Left ventricle myocardium inferior (tissue), 1 donor: ENCODE measurements at places on chromosomes 2 and 18.

GRCh38 chr2:200259577-200259957 lies 46.9 kb upstream of the SPATS2L start:
- DNase-seq, result no peak

DNA sequence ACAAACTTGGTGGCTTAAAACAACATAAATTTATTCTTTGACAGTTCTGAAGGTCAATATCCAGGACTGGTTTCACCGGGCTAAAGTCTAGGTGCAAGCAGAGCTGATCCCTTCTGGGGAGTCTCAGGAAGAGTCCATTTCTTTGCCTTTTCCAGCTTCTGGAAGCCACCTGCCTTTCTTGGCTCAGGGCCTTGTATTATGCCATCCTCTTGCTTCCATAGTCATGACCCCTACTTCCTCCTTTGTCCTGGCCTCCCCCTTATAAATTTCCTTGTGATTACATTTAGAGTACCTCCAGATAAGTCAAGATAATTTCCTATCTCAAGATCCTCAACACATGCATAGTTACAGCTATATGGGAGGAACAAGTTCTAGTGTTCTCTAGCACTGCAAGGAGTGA lies 1089.5 kb downstream of the LRP1B start:
- no peak for DNase-seq

DNA sequence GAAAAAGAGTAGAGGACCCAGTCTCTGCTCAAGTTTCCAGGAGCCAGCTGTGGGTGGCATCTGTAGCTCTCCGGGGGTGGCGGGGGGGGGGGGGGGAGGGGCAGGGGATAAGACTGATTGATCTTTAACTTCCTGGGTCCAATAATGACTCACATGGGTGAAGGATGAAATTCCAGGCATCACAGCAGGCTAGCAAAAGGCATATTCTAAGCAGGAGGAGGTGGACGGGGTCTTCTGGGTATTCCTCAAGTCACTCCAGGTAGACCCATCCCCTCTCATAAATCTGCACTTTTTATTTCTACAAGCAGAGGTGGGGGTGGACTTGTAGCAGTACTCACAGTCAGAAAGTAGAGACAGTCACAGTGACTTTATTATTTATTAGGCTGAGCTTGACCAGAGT lies 85.5 kb upstream of the TMEM247 start:
- DNase-seq, result no peak

- DNase-seq, result no peak
These were observed 134.2 kb upstream of the NOL4 start for GRCh38 chr18:34358923-34359322.

DNA sequence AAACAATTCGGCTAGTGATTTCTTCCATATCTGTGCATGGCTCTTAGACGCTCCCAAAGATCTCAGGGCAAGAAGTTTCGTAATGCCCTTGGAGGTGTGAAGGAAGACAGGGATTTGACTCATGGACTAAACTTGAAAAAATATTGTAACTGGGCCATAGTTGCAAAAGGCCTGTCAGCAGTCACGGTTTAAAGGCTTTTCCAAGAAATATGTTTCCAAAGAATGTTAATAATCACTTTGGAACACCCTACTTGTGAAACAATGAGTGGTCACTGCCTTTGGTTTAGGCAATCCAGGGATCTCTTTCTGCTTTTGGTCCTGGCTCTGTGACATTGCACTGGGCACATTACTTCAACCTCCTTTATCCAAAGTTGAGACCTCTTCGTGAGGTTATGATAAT lies 102.5 kb upstream of the RASGRP3 start:
- no peak for DNase-seq

- DNase-seq, result no peak
These were observed 1.3 kb downstream of the ERICH2 start for GRCh38 chr2:170771421-170771937.

DNA sequence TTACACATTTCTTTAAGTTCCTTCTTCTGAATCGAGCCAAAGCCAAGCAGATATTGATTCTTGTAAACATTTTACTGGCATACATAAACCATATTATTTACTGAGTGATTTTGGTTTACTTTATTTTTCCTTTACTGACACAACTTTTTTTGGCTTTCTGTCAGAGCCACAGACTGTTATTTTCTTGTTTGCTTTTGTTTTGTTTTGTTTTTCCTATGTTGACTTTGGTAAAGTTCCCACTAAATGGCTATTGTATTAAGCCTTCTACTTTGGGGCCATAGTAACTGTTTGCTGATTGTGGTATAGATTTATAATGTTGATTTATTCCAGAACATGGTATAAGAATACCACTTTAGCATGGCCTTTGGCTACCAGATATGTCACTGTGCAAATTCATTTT lies 419.4 kb downstream of the DCDC2C start:
- DNase-seq, result no peak

- no peak for DNase-seq
These were observed 674 bp downstream of the PTPN4 start for GRCh38 chr2:119760237-119760955.

DNA sequence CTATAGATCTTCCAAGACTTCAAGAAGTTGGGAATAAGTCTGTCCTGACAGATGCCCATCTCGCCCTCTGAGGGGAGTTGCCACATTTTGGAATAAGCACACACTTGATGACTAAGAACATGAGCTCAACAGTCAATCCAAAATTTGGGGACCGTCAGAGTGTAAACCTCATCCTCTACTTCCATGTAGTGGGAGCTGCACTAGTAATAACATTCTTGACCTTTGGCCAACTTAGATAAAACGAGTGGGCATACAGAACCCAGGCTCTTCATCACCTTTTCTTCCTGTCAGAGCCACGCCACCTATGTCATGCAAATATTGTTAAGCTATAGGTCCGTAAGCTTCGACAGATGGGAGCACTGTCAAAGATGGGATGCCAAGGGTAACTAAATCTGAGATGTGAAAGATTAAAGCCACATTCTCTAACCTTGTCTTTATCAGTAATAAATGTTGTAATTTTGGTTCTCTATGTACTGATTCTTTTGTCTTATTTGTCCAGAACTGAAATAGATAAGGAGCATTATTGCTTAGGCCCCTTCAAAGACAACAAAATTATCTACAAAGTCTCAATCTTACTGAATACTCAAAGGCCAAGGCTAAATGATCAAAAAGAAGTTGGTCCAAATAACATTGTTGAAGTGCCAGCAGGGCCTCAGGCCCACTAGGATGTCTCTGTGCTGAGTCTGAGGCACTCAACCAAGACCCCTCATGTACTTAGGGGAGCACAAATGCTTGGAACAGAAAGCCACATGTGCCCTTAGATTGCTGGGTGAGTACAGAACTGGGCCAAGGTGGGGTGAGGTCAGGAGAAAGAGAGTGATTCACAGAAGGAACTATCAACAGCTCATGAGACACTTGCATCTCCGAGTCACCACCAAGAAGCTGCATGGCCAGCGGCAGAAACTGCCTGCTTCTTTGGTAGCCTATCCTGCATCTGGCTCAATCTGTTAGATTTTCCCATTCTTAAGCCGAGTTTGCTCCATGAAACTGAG lies 15.0 kb downstream of the CDH2 start:
- no peak for DNase-seq

- no peak for DNase-seq
These were observed 854.0 kb upstream of the GCFC2 start for GRCh38 chr2:76564734-76565133.

GRCh38 chr2:97919858-97920257 lies 75.9 kb downstream of the TMEM131 start:
- DNase-seq, result no peak

DNA sequence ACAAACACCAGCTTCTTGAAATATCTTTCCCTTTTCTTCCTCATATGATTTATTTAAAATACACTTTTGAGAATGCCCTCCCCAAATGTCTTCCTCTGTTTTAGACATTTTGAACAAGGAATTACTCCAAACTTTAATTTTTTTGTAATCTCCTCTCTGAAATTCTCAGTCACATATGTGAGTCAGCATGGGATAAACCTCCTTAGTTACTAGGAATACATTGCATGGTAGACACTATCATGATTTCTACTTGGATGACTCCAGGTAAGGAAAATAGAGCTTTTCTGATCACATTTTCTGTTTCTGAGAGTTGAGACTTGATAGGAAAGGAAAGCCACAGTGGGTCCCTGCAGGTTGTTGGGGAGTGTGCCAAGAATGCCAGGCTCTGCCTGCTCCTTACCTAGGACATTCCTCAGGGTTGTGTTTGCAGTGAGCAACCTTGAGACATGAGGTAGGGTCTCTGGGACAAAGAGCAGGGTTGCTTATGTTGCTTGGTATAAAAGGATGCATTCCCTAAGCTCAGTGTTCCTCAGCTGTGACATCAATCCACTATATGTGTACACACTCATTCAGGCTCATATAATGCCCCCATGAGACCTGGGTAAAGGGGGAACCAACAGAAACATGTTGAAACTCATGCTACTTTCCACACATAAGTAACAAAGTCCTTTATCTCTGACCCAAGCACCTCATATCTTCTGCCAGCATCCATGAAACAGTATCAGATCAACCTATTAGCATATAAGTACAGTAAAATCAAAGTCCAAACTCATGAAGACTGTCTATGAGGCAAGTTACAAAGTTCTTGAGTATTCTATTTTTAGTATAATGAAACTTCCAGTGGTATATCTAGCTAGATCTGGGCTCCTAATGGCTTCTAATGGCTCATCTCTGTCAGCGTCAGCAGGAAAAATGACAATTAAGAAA lies 112.8 kb upstream of the SCN1A start:
- no peak for DNase-seq

- DNase-seq, result no peak
These were observed 207.7 kb downstream of the BCL2 start for GRCh38 chr18:63111671-63112402.

DNA sequence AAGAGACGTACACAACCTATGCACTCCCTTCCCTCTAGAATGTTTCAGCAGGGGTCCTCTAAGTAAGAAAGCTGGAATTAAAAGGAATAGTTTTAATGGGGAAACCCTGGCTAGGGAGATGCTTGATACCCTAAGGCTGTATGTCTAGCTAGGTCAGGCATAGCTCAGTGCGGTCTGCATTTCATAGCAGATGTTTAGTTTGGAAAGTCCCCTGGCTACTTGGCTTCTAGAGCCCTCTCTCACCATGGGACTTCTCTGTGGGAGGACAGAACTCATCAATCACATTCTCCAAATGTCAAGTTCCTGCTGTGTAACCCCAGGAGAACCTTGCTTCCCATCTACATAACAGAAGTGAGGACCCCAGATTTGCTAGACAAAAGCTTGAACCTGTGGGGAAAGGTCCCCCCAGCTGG lies 24.1 kb upstream of the ANXA4 start:
- no peak for DNase-seq

DNA sequence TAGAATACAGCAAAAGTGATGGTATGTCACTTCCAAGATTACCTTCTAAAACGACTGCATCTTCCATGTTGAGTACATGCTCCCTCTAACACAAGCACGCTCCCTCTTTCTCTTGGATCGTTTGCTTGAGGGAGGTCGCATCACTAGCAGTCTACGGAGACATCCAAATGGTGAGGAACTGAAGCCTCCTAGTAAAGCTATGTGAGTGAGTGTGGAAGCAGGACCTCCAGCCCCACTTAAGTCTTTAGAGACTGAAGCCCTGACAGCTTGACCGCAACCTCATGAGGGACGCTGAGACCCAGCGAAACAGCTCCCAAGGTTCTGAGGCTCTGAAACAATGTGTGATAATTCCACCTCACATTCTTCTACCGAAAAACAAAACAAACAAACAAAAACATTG lies 486.7 kb upstream of the GCFC2 start:
- no peak for DNase-seq

GRCh38 chr2:194004590-194005206 lies 1652.3 kb upstream of the SLC39A10 start:
- DNase-seq, result no peak

DNA sequence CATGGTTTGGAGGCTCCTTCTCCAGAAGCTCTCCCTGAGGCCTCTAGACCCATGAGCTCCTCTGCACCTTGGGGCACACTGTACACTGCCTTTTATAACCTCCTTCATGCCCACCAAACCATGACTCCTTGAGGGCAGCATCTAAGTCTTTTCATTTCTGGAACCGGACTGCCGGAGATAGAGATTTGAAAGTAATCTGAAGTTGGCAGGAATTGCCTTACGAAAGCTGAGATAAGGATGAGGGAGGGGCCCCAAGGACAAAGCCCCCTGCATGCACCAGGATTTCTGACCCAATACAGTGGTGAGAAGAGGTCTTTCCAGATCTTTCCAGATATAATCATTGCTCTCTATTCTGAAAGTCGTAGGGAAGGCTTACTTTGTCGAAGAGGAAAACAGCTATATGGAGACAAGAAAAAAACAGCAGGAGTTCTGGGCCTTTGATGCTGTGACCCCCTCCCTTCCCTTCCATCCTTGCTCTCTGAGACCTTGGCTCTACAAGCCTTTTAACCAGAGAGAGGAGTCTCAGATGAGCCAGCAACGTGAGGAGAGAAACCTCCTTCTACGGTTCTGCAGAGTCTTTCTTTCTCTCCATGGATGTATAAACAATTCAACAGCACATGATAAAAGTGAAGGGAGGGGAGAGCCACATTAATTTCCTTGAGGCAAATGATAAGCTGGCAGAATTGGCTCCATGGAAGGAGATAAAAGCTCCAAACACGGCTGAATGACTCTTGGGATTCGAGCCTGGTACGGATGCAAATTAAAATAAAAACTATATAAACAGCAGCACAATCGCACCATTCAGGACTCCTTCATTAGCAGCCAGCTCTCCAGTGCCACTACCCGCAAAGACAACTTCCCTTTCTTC lies 88.0 kb upstream of the RTN4 start:
- DNase-seq, result no peak

DNA sequence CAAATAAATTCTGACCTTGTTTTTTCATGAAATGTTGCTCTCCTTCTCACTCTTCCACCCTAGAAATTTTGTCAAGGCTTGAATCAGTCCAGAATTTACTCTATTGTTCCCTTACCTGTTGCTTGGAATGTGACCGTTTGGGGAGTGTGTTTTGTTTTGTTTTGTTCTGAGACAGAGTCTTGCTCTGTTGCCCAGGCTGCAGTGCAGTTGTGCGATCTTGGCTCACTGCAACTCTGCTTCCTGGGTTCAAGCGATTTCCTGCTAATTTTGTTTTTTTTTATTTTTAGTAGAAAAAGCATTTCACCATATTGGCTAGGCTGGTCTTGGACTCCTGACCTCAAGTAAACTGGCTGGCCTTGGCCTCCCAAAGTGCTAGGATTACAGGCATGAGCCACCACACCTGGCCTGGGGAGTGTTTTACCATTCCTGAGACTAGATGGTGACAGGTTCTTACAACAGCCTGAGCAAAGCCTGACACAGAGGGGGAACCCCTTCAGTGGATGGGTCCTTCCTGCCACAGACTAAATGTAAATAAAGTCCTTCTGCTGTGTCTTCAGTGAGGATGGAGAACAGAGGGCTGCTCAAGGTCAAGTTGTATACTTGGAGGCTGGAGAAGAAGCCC lies 52.0 kb downstream of the HAUS1 start:
- no peak for DNase-seq
